ENCODE measurements at places on chromosomes 1 and 21.

GRCh38 chr21:26945916-26946675 lies 20.8 kb downstream of the ADAMTS5 start:
- no peak for DNase-seq

- DNase-seq: no peak
Measured at GRCh38 chr1:36492491-36492890, 9.8 kb upstream of the CSF3R start.

DNA sequence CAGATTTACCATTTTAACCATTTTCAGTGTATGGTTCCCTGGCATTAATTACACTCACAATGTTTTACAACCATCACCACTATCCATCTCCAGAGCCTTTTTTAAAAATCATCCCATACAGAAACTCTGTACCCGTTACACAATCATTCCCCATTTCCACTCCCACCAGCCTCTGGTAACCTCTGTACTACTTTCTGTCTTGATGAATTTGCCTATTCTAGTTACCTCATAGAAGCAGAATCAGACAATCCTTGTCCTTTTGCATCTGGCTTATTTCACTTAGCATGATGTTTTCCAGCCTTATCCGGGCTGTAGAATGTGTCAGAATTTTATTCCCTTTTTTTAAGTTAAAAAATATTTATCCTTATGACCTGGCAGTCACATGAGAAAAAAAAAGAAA lies 33.0 kb downstream of the PGM1 start:
- DNase-seq: no peak

- DNase-seq: no peak
Measured at GRCh38 chr1:15339570-15339969, 70.1 kb upstream of the EFHD2 start.

Data from omental fat pad (tissue), 4 donors.